ENCODE measurements at places on chromosomes 3 and 15.

- DNase-seq = no peak
These were observed 404.3 kb downstream of the AGBL1 start for GRCh38 chr15:86483936-86484335.

DNA sequence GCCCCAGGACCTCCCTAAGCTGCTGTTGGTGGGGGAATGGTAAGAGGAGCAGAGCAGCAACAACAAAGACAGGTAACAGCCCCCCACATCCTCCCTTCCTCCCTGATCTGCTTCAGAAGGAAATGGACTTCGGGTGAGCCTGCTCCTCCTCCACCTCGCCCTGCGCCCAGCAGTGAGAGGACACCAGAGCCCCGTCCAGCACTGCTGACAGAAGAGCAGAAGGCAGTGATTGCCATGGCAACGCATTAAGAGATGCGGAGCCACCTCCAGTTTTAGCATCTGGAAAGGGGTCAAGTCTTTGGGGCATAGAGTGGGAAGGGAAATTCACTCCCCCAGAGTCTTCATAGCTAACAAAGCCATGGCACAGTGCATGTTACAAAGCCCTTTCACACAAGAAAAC is 77.6 kb upstream of the HRH1 start:
- no peak for DNase-seq

DNA sequence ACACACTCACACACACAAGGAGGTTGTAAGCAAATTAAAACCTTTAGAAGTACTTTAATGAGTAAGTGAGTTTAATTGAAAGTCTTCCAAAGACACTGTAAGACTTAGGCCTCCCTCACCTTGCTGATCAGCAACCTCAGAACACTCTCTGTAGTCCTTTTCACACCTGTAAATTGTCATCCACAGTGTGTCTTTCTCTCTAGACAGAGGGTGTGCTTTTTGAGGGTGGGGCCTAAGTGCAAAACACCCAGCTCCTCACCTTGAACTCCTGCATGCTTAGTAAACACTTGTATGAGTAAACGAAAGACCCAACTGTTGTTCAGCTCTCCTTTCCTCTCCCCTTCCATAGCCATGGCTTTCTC is 183.2 kb upstream of the IL12A start:
- no peak for DNase-seq

GRCh38 chr3:12935023-12935860 is 93.9 kb upstream of the RPL32 start:
- DNase-seq = no peak

GRCh38 chr3:32553973-32554372 is 16.7 kb downstream of the DYNC1LI1 start:
- no peak for DNase-seq

DNA sequence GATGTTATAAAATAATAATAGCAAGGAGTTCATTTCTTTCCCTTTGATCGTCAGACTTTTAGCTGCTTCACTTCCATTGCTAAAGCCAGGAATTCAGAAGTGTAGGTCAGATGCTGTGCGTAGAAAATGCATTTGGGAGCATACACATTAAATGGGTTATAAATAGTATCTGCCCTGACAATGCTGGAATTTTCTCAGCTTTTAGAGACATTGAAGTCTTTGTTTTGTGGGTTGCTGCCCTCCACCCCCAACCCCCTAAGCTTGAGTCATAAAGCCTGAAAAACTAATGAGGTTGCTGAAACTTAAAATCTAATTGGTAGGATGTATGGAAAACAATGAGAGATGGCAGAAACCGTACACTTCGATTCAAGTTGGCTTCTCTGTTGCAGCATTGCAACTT is 81.9 kb downstream of the MITF start:
- DNase-seq = no peak

GRCh38 chr15:65115086-65115485 is at the start of gene UBAP1L:
Gene UBAP1L, minus strand, starts transcription at chr15:65115200. Its CDS starts 8,985 bp downstream, at chr15:65106215.
- DNase-seq = no peak

DNA sequence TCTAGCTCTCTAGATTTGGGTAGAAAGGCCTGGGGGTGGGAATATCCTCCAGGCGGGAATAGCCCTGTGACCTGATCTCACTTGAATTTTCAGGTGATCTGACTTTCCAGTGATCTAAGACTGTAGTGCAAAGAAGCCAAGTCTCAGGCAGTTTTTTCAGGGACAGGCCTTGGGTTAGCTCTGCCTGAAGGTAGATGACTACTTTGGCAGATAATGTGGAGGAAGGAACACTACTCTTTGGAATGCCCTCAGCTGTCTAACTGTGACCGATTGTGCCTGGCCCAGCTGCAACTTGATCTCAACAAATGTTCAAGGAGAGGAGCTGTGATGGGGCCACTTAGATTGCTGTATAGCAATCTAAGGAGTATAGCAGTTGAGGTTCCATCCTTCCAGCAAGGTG is 193.7 kb downstream of the TCF12 start:
- DNase-seq = no peak

GRCh38 chr3:100725935-100726513 is 16.7 kb downstream of the TFG start:
- no peak for DNase-seq

DNA sequence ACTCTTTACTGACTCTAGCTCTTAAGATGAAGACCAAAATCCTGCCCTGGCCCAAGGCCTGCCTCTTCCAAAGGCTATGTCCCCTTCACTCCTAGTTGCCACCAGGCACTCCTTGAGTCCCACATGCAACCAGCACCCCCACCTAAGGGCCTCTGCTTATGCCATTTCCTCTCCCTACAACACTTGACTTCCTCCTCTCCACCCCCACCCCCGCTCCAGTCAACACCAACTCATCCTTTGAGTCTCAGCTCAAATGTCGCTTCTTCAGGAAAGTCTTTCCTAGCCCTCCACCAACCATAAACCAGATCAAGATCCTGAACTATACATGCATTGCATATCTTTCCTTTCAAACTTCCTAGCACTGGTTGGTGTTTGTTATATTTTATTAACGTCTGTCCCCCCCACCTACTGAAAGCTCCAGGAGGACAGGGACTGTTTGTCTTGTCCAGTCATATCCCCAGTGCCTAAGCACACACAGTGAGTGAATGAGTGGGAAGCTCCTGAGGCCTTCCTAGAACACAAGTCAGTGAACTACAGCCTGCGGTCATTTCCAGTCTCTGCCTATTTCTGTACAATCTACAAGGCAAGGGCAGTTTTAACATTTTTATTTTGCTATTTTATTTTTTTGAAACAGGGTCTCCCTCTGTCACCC is 7.3 kb downstream of the TBC1D2B start:
- no peak for DNase-seq

DNA sequence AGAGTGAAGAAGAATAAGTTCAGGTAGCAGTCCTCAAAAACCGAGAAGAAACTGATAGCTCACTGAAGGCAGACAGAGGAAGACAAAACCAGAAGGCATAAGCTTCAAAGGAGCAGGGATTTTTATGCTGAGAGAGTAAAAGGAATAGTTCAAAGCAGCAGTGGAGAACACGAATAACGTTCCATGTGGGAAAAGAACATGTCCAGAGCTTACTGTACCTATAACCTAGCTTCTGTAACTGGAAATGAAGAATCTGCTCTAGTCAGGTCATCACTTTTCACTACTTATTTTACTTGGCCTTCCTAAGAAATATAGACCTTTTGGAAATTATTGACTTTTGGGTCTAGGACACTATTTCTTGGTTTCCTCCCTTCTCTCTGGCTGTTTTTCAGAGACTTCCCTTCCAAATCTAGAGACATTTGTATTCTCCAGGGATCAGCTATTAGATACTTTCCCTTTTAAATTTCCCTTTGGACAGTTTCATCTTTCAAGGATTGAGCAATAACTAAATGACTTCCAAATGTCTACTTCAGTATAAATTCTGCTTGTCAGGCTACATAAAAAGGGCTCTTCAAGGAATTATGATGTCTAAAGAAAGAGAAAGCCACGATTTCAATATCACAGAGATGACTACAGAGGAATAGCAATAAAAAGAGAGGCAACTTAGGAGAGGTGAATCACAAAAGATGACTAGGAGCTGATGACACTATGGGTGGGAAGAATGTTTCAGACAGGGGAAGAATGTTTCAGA is 46.7 kb downstream of the UBE3A start:
- no peak for DNase-seq

DNA sequence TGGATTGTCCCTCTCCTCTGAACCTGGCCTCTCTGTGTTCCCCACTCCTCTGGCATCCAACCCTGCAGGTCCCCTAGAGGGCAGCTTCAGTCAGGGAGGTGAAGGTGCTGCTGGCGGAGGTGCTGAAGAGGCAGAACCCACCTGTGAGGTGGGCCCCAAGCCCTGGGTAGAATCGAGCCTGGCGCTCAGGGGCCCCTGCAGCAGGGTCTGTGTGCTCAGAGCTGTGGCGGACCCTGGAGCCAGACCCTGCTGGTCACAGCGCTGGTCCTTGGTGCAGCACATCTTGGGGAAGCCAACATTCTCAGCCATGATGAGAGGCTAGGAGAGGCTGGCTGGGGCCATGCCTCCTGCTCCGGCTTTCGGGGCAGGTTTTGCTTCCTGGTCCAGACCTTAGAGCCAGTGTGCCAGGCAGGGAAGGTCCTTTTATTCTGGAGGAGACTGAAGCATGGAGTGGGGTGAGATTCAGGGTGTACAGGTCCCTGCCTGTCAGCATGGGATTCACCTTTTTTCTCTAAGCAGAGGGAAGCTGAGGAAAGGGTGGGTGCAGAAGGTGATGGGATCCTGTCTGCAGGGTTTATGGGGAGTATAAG is 54.7 kb upstream of the TAMM41 start:
- DNase-seq = no peak
